Stomach (tissue), 19 donors: ENCODE measurements at places on chromosomes 16 and 17. TPM values are rescaled to one million over a fixed set of nuclear protein-coding genes. Genes with fewer than 3 reads are reported as not detected.
A peak's percentile ranks its signal among the peaks of the same experiment; 100 is the strongest.

- no peaks in the 10 kb centered on the region for H3K36me3 ChIP-seq
- H3K27me3 ChIP-seq = no peaks in the 10 kb centered on the region
- peak overlapping the region; percentile 58 for H3K27ac ChIP-seq
Observed at GRCh38 chr16:3695610-3696369, 21.5 kb downstream of the TRAP1 start.

Gene DNAH9
- total RNA-seq = 0.55 TPM

DNA sequence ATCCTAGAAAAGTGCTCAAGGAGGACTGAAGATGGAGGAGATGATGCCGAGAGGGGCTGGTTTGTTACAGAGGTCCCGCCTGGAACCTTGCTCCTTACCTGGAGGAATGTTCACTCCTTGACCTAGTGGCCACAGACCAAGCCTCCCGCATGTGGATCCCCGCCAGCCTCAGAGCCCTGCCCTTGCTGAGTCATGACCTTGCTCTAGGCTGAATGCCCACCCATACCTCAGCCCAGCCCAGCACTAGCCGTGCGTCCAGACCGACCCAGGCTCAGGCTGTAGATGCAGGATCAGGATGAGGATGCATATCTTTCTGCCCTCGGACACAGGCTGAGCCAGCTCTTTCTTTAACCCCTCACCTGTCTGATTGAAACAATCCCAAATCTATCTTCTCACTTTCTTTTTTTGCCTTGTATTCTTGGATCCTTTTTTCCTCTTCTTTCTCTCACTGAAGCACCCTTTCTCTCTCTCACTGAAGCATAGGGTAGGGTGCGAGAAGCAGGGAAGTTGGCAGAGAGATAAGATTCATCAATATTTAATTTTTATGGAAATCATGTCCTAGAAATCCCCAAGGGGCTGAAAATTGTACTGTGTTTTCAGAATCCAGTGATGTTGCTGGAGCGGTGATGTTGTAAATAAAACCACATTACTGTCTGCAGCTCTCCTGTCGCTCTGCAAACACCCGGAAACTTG, 34.9 kb downstream of the WSCD1 start:
- no peaks in the 10 kb centered on the region for H3K4me1 ChIP-seq
- H3K36me3 ChIP-seq = no peaks in the 10 kb centered on the region
- no peak overlapping the region for H3K27ac ChIP-seq
- DNase-seq = no peak
- no peaks in the 10 kb centered on the region for H3K27me3 ChIP-seq

DNA sequence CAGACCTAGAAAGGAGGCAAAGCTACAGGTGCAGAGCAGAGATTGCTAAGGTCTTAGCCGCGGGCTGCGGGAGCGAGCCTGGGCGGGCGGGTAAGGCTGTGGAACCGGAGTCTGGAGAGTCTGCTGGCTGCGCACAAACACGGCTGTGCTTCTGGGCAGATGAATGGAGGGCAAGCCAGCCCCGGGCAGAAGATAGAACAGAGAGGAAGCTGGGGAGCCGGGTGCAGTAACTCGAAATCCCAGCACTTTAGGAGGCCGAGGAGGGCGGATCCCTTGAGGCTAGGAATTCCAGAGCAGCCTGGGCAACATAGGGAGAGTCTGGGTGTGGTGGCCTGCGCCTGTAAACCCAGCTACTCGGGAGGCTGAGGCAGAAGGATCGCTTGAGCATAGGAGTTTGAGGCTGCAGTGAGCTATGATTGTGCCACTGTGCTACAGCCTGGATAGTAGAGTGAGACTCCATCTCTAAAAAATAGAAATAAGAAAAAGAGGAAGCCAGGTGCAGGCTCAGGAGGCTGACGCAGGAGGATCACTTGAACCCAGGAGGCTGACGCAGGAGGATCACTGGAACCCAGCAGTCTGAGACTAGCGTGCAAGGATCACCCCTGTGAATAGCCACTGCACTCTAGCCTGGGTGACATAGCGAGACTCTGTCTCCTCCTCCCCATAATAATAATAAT, 56.3 kb downstream of the PITPNC1 start:
- H3K36me3 ChIP-seq = no peaks in the 10 kb centered on the region
- H3K4me1 ChIP-seq = peaks cover 4% of the 10 kb centered on the region
- no peaks in the 10 kb centered on the region for H3K27me3 ChIP-seq
- no peak overlapping the region for H3K4me3 ChIP-seq

GRCh38 chr17:77810536-77810935, 148.0 kb upstream of the TNRC6C start:
- H3K36me3 ChIP-seq = no peaks in the 10 kb centered on the region
- H3K27ac ChIP-seq = no peak overlapping the region
- no peaks in the 10 kb centered on the region for H3K27me3 ChIP-seq
